Mammary epithelial cell (primary cell): ENCODE measurements at places on chromosomes 2 and 18. TPM values are rescaled to one million over a fixed set of nuclear protein-coding genes. Genes with fewer than 3 reads are reported as not detected.

DYNAP gene
- polyA plus RNA-seq: not detected

AQP12B gene
- polyA plus RNA-seq: not detected

- DNase-seq: peak; percentile 62
These were observed 142.1 kb downstream of the USP34 start for GRCh38 chr2:61328707-61329251.

DNA sequence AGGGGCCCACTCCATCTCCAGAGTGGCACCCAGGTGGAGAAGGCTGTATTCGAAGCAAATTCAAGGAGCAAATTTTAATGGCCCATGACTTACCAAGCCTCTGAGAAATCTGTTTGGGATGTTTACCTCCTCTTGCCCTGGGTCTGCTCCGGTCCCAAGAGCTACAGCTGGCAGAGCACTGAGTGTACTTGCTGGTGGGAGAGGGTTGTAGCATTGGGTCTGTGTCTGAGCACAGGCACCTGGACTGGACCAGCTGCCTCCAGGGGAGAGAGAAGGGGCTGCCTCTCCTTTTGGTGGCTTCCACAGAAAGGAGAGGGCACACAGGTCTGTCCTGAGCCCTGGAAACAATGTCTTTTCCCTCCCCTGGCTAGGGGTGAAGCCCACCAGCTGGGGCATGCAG is 9.8 kb downstream of the EN1 start:
- DNase-seq: no peak

GRCh38 chr2:25043241-25043867 is 1.5 kb downstream of the EFR3B start:
- DNase-seq: no peak

DNA sequence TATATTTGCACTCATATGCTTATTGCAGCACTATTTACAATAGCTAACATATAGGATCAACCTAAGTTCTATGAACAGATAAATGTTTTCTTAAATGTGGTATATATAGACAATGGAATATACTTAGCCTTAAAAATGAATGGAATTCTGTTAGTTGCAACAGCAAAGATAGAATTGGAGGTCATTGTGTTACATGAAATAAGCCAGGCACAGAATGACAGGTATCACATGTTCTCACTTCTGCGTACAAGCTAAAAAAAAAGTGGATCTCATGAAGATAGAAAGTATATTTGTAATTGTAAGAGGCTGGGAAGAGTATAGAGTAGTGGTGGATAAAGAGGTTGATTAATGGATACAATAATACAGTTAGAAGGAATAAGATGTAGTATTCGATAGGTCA is 255.5 kb upstream of the SETBP1 start:
- DNase-seq: no peak

DNA sequence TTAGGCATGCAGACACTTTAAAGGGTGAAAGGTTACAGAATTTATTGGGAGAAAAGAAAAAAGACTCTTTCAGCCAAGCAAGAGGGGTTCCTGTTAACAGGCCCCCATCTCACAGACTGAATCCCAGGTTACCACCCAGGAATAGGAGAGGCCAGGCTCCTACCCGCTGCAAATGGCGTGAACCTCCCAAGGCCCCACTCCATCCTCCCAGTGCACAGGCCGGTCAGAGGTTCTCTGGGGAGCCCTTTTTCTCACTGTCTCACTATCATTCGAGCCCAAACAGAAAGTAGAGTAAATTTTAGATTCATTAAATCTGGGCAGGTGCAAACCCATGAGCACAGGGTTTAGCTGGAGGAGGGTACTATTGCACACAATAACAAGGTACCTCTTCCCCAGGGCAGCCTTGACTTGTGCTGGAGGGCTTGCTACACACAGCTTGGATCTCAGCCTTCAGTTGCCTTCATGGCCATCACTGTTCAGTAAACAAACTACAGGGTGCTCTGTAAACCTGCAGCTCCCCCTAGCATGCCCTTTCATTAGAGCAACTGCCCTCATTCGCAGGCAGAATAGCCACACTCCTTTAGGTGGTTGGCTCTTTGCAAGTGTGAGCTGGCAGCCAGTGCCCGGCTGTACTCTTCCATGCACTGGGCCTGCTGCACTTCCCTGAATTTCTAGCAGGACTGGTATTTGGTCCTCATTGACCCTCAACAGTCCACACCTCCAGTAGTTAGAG is 7.3 kb upstream of the PLEK start:
- DNase-seq: peak; percentile 53

DNA sequence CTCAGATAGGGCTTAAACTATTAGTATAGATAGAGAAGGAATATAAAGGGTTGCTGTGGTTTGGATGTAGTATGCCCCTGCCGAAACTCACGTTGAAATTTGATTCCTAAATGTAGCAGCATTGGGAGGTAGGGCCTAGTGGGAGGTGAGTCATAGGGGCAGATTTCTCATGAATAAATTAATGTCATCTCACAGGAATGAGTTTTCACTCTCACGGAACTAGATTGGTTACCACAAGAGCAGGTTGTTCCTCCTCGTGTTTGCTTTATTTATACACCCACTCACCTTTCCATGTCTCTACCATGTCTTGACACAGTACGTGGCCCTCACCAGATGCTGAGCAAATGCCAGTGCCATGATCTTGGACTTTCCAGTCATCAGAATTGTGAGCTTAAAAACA is 218.2 kb downstream of the RBM43 start:
- peak; percentile 98 for DNase-seq
